Stimulated activated CD4-positive, alpha-beta T cell treated with anti-CD3 and anti-CD28 coated beads, TNF-alpha, amount 100 ng/mL, for 48 hours (primary cell): ENCODE measurements at places on chromosomes 4 and X.

DNA sequence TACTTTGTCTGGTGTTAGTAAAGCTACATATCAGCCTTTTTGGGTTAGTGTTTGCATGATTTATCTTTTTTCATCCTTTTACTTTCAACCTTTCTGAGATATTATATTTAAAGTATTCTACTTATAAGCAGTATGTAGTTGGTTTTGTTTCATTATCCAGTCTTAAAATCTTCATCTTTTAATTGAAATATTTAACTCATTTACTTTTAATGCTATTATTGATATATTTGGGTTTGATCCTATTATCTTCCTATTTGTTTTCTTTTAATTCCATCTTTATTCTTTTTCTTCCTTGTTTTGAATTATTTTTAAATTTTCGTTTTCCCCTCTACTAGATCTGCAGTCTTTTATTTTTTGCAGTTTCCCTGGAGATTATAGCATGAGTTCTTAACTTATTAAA, 44.0 kb downstream of the CLDN22 start:
- no peak for DNase-seq

DNA sequence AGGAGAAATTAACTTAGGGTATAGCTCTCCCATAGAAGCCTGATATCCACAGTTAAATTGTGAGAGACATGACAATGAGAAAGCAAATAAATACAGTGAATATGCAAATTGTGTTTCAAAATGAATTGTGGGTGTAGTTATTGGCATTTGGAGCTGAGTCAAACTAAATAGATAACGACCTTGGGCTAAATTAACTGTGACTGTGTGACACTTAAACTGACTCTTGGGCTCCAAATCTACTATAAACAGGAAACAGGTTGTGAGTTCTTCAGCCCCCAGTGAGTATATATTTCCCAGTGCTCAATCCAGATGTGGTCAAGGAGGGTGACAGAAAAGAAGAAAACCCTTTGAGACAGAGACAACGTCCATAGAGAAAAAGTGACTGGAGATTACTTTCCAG, 11.3 kb upstream of the MAGEA10 start:
- no peak for DNase-seq

DNA sequence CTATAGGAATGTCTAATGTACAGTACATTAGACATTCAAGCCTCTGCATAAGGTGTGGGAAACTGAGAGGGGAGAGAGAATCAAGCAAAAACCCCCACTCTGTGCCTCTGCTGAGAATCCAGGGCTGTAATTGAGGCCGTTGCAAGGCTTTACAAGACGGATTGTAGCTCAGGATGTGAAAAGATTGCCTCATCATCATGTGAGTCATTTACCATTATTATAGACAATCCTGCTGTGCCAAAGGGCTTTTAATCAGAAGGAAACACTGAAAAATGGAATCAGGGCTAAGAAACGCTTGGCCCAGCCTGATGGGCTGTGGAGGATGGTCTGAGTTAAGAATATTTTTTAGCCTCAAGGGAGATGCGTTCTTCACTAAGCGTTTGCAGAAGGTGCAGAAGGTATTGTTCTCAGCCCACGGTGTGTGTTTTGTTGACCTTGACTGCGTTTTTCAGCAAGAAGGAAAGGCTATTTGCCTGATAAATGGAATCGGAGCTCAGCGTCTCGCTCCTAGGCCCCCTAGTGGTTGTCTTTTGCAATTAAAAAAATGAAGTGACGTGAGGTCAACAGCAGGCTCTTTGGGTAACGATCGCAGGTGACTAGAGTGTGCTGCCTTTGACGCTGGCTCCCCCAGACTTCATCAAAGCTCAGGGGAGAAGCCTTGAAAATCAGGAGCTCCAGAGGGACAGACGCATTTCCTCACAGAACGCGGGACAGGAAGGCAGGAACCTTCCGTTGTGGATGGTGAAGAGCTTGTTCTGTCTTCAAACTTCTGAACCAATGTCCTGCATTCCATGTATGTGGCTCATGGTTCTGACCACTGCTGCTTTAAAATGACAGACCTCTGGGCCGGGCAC, 18.1 kb upstream of the CHRNA9 start:
- no peak for DNase-seq

DNA sequence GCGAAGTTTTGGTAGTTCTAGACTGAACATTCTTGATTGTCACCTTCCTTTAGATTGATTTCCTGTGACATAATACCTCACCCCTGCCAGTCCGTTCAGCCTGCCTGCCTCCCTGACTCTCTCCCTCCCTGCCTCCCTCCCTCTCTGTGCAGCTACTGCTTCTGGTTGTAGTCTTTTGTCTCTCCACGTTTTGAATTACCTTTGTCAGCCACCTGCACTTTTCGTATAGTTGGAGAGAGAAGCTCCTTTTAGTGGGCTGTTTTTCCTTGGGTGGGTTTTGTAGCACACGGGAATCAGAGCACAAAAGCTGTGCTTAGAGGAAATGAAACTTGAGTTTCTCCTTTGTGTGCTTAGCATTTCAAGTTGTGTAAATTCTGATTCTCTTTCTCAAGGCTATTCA, 32.6 kb upstream of the MSMO1 start:
- no peak for DNase-seq

GRCh38 chr4:167419468-167420140, 185.3 kb upstream of the SPOCK3 start:
- no peak for DNase-seq

DNA sequence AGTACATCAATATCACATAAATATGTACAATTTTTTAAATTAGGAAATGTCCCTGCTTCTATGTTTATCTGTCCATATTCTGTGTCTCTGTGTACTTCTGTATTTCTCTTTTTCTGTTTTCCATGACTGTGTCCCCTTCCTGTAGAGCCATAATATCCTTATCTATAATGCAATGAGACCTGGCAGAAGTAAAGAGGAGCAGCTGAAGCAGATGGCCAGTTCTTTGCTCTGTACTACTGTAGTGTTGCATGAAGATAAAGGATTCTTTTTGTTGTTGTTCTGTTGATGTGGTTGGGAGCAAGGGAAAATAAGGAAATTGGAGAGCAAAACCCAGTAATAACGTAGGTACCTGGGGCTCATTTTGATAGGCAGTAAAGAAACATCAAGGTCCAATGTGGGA, 301.7 kb downstream of the ADGRL3 start:
- DNase-seq, result no peak

DNA sequence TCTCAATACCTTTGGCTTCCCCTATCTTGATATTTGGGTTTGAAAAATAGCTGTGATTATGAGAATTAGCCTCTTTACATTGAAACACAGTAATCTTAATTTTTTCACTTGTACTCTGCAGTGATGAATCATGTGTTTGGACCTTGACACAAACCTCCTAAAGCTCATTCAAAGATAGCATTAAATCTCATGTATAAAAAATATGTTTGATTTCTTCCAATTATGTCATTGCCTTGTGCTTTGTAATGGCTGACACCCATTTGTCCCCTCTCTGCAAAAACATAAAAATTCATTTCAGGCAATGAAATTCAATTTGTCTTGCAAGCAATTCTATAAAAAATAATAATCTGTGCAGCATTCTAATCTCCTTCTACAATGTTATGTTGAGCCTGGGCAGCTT, 422.4 kb upstream of the BOD1L1 start:
- DNase-seq, result no peak

GRCh38 chr4:4870576-4871241, 11.2 kb downstream of the MSX1 start:
- DNase-seq, result no peak

- DNase-seq, result no peak
Observed at GRCh38 chr4:141511055-141511454, 125.3 kb upstream of the IL15 start.

- no peak for DNase-seq
Observed at GRCh38 chr4:125045311-125045710, 269.4 kb upstream of the FAT4 start.

- DNase-seq, result peak; percentile 2
Observed at GRCh38 chrX:14529290-14529989, at the start of gene GLRA2. TSS of gene GLRA2 (plus strand) at chrX:14529536. CDS start at chrX:14530058, 522 bp downstream.

- DNase-seq, result no peak
Observed at GRCh38 chrX:38804432-38804681, 3.1 kb downstream of the MID1IP1 start.

- DNase-seq, result no peak
Observed at GRCh38 chr4:86718152-86718551, 124.0 kb downstream of the PTPN13 start.

DNA sequence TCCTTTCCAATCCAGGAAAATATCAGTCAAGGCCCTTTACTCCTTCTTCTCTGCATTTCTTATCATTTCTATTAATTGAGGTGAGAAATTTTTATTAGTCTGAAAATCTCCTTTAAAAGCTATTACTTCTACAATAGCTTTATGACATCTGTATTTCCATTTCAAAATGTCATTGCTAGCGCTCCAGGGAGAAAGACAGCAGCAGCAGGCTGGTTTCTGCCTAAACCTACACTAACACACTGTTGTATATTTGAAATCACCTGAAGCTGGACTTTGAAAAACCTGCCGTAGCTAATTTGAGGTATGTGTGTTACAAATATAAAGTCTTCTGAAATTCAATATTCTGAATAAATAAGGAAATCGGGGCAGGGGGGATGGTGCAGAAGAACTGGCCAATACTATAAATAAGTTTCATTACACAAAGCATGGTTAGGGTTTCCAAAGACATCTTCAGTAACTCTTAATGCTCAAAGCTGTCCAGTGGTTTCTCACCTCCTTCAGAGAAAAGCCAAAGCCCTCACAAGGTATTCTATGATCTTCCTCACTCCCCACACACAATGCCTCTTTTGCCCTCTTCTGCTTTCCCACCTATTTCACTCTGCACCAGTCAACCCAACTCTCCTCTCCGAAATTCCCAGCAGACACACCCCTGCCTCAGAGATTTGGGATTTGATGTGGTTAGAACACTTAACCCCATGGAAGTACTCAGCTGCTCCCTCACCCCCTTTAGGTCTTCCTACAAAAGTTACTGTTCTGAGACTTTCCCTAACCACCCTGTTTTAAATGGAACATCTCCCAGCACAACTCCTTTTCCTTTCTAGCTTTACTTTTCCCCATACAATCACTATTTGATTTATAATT, 122.7 kb downstream of the PPP3CA start:
- DNase-seq, result no peak

DNA sequence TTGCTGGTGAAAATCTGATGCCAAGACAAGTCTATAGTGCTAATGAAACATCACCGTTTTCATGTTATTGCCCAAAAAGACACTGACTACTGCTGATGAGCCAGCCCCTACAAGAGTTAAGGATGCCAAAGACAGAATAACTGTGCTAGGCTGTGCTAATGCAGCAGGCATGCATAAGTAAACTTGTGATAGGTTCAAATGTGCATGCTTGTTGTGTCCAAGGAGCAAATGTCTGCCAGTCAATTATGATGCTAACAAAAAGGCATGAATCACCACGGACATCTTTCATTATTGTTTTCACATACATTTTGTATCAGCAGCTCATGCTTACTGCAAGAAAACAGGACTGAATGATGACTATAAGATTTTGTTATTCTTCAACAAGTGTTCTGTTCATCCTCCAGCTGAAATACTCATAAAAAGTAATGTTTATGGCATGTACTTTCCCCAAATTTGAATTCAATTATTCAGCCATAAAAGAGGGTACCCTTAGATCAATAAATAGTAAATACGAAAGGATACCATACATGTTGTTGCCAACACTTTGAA, 306.9 kb upstream of the ARSJ start:
- DNase-seq, result no peak

DNA sequence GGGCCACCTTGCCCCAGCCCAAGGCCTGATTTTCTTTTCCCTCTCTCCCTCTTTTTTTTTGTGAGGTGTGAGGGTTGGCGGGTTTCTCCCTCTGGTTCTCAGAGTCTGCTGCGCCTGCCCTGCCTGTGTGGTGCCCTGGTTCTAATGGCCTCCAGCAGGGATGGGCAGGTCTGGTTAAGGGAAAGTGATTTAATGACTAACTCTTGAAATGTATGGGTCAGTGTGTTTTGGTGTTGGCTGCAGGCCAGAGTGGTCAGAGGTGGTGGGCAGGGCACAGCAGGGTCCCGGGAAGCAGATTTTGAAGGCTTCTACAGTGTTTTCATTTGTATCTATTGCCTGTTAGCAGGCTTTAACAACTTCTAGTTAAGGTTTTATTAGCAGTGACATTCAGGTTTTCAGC, 39.0 kb downstream of the JADE1 start:
- no peak for DNase-seq

- DNase-seq, result peak; percentile 5
Observed at GRCh38 chrX:71910986-71911730, 513 bp downstream of the NHSL2 start.

DNA sequence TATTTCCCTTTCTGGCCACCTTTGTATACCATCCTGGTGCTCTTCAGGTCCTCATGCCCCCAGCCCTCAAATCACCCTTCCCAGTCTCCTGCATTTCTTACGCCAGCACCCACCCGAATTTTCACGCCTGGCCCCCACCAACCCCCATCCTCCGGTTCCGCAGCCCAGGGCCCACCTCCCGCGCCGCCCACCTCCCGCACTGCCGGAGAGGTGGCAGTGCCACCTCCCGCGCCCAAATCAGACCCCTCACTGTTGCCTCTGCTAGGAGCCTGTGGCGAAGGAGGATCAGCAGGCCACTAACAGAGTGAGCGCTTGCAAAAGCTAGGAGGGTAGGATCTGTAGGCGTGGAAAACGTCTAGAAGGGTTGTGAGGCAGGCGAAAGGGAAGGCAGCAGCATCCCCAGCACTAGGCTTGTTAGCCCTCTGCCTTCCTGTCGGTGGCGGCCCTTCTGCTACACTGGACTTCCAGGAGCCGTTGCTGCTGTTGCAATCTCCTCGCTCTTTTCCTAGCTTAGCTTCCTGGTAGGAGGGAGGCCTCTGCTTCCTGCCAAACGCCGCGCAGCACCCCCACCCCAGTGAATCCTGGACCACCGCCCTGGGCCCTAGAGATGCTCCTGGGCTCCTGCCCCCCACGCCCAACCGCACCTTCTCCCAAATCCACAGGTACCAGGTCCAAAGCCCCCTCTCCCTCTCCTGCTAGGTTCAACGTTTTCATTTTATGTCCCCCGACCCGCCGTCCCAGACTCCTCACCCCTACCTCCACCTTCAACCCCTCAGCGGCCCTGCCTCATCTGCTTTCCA, 51.0 kb downstream of the SPIN2B start:
- DNase-seq, result no peak

DNA sequence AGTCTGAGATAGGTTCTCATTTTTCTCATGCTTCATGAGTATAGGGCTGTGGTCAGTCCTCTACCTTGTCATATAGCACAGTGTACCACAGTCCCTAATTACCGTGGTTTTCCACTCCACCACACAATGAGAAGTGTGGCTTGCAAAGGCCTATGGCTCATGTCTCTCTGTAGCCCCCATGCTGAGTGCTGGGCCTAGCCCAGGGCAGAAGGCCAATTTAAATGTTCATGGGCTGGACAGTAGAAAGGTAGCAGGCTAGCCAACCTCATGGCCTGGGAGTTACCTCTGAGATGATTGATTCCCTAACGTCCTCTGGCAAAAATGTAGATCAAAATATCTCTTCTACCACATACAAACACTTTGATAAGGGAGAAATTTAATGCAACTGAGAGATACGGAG, 222.5 kb downstream of the AFF2 start:
- no peak for DNase-seq

DNA sequence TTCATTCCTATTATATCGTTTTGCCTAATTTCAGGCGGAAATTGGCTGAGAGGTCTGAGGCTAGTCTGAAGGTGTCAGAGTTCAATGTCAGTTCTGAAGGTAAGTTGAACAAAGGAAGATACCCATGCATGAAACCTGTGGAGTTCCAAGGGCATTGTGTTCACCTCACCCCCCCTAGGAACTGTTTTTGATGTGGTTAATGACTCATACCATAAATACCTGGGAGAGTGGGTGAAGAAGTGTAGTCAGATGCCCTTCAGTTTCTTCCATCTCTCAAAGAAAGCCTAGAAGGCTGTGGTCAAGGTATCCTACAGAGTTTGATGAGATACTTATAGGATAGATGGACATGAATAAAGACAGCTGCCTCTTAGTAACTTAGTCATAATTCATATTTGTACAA, 2.7 kb downstream of the UTP14A start:
- DNase-seq, result no peak
